Aorta (tissue), 5 donors: ENCODE measurements at places on chromosomes 3 and 15.
A peak's percentile ranks its signal among the peaks of the same experiment; 100 is the strongest.

GRCh38 chr3:112531358-112531781 is 30.4 kb downstream of the ATG3 start:
- no peak for DNase-seq

GRCh38 chr3:28765194-28765593 is 416.6 kb upstream of the AZI2 start:
- no peak for DNase-seq

- peak; percentile 96 for DNase-seq
Measured at GRCh38 chr15:74906450-74907162, at the start of gene FAM219B. TSS of gene FAM219B (minus strand) at chr15:74906851. CDS start at chr15:74906800, 51 bp downstream.

GRCh38 chr15:80249973-80250372 is 2.0 kb downstream of the CTXND1 start:
- no peak for DNase-seq
